ENCODE measurements at places on chromosomes 12 and 14.

DNA sequence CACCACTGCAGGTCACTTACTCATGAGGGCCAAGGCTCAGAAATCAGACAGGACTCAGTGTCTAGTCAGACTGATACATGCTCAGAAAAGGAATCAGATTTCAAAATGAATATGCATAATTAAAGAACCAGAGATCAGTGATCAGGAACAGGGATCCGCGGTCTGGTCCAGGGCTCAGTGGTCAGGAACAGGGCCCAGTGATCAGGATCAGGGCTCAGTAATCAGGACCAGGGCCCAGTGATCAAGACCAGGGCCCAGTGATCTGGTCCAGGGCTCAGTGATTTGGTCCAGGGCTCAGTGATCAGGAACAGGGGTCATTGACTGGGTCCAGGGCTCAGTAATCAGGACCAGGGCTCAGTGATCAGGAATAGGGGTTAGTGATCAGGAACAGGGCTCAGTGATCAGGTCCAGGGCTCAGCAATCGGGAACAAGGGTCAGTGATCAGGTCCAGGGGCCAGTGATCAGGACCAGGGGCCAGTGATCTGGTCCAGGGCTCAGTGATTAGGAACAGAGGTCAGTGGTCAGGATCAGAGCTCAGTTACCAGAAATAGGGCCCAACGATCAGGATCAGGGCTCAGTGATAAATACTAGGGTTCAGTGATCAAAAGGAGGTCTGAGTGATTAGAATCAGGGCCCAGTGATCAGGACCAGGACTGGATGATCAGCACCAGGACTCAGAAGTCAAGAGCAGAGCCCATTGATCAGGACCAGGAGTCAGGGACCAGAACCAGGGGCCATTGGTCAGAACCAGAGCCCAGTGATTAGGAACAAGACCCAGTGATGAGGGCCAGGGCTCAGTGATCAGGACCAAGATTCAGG is 175.3 kb downstream of the TMEM121 start:
- no peak for DNase-seq

DNA sequence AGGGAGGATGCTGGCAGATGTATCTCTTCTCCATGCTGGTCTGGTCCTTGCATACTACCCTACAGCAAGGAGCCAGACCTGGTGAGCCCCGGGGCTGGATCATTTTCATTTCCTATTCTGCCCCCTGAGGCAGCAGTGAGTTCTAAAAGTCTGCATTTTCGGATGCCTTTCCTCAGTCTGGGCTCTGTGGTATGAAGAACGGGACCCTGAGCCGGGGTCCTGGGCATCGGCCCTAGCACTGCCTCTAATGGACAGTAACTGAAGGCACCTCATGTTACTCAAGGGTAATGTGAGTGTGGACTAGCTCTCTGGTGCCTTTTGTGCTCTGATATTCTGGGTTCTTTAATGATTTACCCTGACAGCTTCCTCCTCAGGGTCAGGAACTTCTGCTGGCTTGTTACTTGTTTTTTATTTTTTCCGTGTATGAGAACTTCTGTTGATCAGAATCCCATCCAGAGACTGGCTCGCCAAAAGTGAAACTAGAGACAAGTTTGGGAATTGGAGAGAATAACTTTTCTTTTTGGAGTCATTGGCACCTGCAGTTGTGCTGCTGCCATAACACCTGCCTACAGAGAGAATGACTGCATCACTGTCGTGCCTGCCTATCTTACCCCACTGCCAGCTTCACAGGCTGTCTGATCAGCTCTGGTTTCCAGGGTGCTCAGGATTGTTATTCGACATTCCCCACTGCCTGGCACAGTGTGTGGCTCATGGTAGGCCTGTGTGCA is 62.3 kb downstream of the SUSD6 start:
- DNase-seq: no peak

DNA sequence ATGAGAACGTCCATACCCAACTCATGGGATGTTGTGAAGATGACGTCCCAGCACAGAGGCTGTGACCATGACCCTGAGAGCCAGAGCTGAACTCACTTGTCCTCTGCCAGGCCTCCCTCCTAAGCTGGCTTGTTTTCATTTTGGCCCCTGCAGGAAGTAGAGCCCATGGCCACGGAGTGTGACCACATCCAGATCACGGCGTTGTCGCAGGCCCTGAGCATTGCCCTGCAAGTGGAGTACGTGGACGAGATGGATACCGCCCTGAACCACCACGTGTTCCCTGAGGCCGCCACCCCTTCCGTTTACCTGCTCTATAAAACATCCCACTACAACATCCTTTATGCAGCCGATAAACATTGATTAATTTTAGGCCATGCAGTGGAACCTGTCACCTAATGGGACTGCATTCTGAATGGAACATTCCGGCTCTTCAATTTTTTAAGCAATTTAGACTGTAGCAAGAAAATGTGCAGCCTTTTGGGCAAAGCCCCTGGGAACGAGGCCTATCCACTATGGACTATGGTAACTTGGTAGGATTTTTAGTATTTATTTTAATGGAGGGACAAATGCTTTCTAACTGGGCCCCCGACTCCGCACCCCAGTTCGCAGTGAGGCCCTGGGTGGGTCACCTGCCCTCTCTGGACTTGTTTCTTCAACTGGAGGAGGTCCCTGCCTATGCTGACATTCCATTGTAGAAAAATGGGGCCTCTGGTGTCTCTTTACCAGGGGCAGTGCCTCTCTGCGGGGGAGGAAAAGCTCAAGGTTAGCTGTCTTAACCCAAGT is 19.6 kb downstream of the OTUB2 start:
- DNase-seq: no peak

GRCh38 chr14:69755296-69755695 is 11.6 kb upstream of the SRSF5 start:
- no peak for DNase-seq

DNA sequence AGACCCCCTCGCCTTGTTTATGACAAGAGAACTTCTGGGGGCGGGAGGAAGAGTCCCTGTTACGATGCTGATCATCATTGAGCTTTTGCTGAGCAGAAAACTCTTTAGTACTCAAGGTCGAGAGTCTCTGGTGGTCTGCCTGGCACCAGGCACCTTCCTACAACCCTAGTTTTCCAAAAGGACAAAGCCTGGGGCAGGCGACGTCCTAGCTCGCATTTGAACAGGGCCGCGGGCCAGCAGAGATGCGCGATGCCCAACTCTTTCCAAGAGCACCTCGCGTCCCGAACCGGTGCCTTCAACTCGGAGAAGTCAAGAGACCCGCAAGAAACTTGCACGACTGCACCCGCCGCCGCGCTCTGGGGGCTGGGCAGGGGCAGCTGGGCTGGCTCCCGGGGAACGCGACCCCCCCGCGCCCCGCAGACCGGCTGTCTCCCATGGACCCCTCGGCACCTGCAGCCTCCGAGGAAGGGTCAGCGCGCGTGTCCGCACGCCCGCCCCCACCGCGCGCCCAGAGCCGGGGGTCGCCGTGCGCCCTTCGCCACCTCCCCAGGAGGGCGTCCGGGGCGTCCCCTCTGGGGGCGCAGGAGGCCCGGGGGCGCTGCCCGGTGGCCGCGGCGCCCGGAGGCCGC is 377 bp upstream of the BCL7A start:
- DNase-seq: no peak

DNA sequence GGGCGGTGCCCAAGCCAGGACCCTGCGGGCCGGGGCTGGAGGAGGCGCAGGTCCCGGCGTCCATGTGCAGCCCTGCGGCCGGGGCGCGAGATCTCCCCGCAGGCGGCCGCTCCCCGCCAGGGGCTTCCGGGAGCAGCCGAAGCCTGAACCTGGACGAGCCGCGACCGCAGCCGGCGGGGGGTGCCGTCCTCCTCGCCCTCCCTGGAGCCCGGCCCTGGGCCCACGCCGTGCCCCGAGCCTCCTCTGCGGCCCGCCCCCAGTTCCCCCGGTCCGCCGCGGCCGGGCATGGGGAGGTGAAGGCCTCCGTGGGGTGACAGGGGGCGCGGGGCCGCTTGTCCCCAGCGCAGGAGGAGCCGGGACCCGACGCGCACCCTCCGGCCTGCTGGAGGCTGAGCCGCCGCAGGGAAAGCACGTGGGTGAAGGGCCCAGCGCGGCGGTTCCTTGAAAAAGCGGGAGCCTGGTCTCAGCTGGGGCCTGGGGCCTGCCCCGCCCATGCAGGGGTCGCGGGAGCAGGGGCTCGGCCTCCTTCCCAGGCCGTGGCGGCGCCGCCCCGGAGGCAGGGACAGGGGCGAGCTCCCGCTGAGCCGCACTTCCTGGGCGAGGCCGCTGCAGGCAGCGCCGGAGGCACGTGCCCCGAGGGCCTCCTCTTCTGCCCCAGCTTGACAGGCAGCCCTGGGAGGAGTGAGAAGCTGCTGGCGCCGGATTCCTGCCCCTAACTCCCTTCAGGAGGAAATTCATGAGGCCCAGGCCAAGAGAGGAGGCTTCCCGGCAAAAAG is 55.6 kb upstream of the PPP2R5C start:
- DNase-seq: peak; percentile 12

DNA sequence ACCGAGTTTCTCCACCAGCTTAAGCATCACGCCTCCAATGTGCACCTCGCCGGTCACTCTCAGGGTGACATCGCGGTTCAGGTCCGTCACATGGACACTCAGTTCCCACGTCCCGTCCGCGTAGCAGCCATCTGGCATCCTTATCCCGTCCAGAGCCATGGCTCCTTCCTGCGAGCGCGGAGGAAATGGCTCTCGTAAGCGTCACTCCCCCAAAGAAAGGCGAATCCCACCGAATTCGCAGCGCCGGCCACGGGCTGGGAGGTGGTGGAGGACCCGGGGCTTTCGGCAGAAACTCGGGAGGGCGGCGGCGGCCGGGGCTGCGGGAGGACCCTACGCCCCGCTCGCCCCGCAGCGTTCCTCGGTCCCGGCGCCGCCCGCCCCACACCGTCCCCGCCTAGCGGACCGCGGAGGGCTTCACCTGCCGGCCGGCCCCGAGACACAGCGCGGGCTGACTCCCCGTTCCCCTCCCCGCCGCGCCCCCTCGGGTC is 396 bp downstream of the FERMT2 start:
- DNase-seq: peak; percentile 63

DNA sequence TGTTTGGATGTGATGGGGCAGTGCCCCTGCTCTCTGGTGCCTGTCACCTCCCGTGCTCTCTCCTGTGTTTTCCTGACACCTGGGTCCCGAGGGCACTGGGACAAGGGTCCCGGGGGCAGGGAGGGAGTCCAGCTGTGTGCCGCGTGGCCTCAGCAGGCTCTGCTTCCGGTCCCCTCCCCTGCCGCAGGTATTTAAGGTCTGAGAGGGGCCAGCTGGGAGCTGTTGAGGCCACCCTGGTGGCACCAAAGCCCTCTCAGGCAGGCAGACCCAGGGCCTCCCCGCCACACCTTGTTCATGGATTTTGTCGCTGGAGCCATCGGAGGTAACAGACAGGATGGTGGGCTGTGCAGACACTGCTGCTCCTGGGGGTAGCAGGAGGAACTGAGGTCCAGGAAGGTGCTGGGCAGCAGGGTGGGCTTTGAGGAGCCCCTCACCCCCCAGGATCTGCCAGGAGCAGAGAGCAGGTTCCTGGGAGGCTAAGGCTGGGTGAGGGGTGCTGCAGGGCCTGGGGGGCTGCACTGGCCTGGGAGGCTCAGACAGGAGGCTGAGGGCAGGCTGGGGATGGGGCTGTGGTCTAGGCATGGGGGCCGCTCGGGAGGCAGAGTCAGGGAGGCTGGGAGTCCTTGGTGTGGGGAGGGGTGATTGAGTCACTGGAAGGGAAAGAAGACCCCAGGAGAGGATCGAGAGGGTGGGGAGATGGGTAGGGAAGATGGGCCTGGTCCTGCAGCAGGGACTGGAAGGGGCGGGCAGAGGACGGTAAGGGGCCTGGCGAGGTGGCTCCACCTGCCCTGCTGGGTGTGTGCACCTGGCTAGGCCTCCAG is at the start of gene SLC25A47:
SLC25A47 (plus strand) TSS at position 219 of the 821 bp plus-strand sequence; CDS start at position 295, 76 bp downstream.
- no peak for DNase-seq

GRCh38 chr14:85439696-85440328 is 90.1 kb upstream of the FLRT2 start:
- DNase-seq: no peak

DNA sequence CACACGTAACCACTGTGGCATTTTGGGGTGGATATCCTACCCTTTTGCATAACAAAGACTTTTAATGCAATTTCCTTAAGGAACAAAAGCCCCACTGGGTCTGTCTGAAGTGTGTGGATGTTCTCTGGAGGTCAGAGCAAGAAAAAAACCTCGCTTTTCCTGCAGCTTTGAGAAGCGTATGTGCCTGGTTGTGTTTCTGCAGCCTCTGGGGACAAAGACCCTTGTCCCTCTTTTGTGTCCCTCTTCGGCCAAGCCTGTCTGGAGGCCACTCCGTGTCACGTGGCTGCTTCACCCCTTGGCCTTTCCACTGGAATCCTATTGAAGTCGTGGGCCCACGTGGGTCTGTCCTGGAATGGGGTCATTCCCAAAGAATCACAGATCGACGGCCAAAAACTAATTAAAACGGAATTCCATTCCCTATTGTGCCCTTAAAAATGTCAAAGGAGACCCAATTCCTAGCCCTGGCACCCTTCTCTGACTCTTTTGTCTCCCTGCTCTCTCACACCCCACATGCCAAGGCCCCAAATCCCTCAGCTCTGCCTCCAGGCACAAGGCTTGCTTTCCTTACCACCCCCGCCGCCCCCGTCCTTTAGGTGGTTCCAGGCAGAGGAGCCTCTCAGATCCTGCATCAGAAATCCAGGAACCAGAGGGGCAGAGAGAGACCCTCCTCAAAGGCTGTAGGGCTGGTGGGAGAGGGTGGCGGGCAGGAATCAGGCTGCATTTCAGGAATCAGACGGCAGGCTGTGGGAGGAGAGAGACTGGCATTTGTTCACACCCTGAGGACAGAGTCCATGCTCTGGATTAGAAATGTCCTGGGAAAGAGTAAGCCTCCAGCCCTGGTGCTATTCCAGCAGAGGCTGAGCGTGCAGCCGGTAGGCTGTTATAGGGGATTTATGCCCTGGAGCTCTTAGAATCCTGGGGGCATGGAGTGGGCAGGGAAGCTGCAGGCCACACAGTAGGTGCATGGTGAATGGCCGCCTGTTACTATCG is 12.6 kb upstream of the CYP46A1 start:
- no peak for DNase-seq

GRCh38 chr14:70871001-70871400 is 36.3 kb upstream of the PCNX1 start:
- no peak for DNase-seq

DNA sequence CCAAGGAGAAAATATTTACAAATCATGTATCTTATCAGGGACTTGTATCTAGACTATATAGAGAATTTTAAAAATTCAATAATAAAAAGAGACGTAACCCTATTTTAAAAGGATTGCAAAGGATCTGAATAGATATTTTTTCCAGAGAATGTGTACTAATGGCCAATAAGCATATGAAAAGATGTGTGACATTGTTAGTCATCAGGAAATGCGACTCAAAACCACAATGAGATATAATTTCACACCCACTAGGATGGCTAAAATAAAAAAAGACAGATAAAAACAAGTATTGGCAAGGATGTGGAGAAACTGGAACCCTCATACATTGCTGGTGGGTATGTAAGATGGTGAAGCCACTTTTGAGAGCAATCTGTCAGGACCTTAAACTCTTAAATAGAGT is 141.9 kb upstream of the BMP4 start:
- no peak for DNase-seq

- no peak for DNase-seq
Observed at GRCh38 chr12:95077341-95077740, 3.9 kb upstream of the NR2C1 start.

DNA sequence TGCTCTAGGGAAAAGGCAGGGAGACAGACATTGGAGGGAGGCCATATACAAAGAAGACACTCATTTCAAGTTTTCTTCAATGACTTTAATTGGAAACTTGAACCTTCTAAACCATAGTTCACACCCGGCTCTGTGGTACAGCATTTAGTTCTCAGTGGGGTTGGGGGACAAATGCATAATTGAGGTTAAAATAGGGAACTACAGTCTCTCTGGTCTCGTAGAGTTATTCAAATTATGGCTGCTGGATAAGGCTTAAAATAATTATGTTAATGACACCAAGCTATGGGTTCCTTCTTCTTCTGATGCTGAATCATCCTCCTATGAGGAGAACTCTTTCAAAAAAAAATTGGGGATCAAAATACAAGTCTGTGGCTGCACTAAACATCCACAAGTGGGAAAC is 3.8 kb upstream of the RPAP3 start:
- no peak for DNase-seq

All from C1 segment of cervical spinal cord (tissue), 14 donors.